Choroid plexus epithelial cell (primary cell): ENCODE measurements at places on chromosomes 5 and 9.

GRCh38 chr5:170597109-170597751 is 93.4 kb downstream of the KCNIP1 start:
- peak; percentile 44 for DNase-seq

DNA sequence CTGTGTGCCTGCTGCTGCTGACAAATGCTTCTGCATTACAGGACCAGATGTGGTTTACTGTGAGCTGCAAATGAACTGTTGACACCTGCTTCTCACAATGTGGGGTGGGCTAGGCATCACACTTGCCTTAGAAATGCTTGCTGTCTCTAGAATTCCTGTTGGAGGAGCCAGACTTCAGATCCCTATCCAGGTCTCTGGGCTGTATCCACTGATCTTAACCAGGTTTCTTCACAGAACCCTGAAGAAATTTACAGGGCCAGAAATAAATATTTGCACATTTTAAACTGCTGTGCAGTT is 255.4 kb downstream of the FAM114A2 start:
- no peak for DNase-seq

GRCh38 chr9:128470560-128470959 is 14.8 kb downstream of the ODF2 start:
- peak; percentile 61 for DNase-seq

DNA sequence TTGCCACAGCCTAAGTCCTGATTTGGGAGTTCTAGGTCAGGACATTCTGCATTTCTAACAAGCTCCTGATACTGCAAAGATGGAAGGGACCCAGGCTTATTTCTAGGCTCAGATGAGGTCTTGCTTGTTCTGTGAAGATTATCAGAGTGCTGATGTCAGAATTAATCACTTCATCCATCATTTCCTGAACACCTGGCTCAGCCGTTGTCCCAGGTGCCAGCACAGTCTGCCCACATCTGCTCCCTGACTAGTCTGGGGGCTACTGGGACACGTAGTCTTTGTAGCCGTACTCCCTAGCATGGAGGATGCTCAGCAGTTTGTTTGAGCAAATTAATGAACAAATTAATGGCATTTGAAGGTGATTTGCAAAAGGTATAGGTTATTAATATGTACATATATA is 17.9 kb upstream of the SPINK4 start:
- no peak for DNase-seq

- peak; percentile 85 for DNase-seq
Observed at GRCh38 chr5:134245101-134245604, 19.3 kb upstream of the PPP2CA start.

GRCh38 chr9:124502711-124503702 is 4.2 kb downstream of the NR5A1 start:
- peak; percentile 12 for DNase-seq

DNA sequence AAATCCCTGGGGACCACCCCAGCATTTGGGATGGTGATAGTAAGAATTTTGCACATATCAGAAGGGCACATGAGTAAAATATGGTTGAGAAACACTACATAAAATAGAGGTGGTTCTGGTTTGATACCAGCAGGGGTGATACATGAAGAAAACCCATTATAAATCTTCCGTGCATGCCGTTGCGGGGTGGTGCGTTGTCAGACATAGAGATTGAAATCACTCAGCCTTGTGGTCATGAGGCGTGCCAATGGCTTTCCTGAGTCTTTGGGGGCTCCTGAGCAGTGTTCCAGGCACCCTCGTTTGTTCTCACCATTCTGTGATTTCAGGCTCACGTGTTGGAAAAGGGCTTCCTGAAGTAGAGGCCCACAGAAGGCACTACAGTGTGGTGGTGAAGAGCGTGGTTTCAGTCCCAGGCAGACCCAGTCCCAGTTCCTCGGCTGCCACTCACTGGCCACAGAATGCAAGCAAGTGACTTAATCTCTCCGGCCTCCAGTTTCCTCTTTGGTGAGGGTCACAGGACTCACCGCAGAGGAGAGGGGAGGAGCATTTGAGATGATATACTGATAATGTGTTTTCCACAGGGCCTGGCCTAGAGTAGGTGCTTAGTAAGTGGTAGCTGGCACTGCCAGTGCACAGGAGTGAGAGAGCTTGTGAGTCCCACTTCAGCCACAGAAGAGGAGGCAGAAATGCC is 20.5 kb upstream of the GLRX start:
- peak; percentile 91 for DNase-seq

- peak; percentile 28 for DNase-seq
Observed at GRCh38 chr9:109859447-109859846, 79.4 kb downstream of the PALM2AKAP2 start.

DNA sequence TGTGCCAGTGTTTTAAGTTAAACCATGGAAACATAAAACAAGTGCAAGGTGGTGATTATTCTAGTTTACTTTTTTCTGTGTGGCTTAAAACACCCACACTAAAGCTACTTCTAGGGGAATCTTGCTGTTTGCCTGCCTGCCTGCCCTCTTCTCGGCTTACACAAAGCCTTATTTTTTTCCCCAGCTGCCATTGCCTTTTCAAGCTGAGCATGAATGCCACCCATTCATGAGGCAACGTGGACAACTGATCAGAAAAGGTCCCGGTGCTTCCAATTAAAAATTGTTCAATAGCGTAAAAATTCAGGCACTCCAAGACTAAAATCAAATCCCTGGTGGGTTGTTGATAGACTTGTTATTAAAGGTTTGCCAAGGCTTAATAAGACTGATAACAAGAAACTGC is 401.4 kb downstream of the TMEM161B start:
- DNase-seq: no peak

- DNase-seq: peak; percentile 37
Observed at GRCh38 chr9:79637177-79637925, 65.6 kb downstream of the TLE4 start.
